Kidney glomerular epithelial cell (primary cell): ENCODE measurements at places on chromosomes 6 and 20.

GRCh38 chr20:35539756-35540212, 2.1 kb upstream of the ERGIC3 start:
- no peak for DNase-seq

DNA sequence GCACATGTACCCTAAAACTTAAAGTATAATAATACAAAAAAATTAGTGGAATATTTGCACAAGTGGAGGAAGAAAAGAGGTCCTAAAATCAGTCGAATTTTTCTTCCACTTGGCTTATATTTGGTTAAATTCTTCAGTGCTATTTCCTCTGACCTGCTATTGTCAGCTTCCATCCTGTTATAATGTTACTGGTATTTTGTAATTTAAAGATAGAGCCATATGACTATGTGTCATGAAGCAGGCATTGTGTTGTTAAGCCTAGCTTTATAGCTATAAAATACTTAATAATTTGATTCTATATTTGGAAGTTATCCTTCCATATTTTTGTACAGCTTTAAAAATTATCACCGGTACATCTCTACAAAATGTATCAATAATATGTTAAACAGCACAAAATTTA, 455.9 kb upstream of the MARCKS start:
- no peak for DNase-seq

- DNase-seq: no peak
Measured at GRCh38 chr20:63690003-63690897, 6.2 kb upstream of the TNFRSF6B start.

- peak; percentile 97 for DNase-seq
Measured at GRCh38 chr6:45661661-45662060, 283.9 kb upstream of the SUPT3H start.

GRCh38 chr20:12593342-12593873, 415.4 kb upstream of the SPTLC3 start:
- no peak for DNase-seq

GRCh38 chr20:63411898-63412631, 50.9 kb upstream of the CHRNA4 start:
- no peak for DNase-seq

- no peak for DNase-seq
Measured at GRCh38 chr6:10585209-10585845, 64.2 kb downstream of the GCNT2 start.
